ENCODE measurements at places on chromosomes 11 and 22.

DNA sequence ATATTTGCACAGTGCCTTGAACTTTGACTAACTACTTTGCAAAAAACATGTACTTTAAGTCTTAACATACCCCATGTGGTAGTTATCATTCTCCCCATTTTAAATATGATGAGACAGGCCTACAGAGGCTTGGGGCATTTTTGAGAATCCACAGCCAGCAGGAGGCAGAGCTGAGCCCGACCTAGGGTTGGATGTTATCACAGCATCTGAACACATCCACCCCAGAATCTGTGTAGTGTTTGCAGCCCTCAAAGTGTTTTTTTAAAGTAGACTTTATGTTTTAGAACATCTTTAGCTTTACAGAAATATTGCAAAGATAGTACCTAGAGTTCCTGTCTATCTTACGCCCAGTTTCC is 17.6 kb downstream of the OTOG start:
- no peak for DNase-seq

- no peak for DNase-seq
Observed at GRCh38 chr11:91972665-91973266, 251.9 kb upstream of the FAT3 start.

DNA sequence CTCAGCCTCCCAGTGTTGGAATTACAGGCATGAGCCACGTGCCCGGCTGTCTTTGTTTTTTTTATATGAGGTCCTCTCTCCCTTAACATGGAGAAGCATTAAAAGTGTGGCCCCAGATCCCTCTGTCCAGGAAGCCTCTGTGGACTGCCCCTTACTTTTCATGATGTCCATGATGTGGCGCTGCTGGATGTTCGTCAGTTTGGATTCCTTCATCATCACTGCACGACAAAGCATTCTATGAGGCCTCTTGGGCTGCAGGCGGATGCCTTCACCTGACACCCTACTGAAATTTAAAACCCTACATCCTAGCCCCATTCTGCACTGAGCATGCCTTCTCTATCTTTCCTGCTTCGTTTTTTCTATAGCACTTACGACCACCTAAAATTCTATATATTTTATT is 2.1 kb downstream of the C22orf23 start:
- DNase-seq: no peak

DNA sequence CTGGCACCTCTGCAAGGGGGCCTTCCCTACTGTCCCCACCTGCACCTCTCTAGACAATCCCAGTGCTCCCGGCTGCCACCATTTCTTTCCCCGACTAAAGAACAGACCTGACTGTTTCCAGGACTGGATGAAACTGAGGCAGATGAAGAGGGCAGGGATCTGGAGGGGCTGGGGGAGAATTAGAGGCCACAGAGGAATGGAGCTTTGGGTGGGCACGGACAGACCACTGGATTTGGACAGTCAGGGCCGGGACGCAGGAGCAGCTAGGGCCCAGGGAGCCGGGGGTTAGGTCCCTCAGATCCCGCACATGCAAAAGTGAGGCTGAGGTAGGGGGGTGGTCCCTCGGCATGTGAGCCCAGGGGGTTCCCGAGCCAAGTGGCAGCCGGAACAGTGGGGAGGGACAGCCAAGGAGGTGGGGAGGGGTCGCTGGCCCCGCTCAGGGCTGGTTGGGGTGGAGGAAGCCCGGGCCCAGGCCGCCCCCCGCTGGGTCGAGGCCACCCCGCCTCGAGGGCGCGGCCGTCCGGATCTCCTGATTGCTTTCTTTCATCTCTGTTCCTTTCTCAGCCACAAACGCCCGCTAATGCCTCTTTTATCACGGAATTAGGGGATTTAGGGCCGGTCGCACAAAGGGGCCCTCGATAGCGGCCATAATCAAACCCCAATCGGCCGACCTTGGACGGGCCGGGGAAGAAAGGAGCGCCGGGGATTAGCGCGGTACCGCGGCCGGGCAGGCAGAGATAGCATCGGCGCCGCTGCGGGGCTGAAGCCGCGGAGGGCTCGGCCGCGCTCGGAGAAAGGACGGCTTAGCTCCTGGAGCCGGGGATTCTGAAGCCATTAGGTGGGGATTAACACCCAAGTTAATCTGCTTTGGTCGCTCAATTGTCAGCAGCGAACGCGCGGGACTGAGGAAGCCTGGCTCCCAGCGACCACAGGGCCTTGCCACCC is 9.3 kb downstream of the SLC25A1 start:
- DNase-seq: no peak

GRCh38 chr11:127723714-127724113 is 723.1 kb upstream of the KIRREL3 start:
- no peak for DNase-seq

DNA sequence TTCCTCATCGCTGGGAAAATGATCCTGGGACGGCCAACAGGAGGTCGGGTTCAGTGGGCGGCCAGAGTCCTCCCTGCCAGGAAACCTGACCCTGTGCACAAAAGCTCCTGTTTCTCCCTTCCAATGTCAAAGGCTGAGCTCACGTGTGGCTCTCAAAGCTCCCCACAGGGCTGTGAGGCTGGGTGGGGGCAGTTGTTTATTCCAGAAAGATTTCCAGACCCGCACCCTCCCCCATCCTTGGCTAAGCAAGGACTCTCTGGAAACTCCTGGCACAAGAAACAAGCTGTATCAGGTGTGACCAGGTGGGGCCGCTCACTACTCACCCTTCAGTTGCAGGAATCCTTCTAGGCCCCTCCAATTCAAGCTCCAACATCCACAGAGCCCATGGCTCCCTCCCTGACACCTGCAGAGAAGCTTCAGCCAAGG is 131.9 kb downstream of the SHANK2 start:
- DNase-seq: peak; percentile 49

DNA sequence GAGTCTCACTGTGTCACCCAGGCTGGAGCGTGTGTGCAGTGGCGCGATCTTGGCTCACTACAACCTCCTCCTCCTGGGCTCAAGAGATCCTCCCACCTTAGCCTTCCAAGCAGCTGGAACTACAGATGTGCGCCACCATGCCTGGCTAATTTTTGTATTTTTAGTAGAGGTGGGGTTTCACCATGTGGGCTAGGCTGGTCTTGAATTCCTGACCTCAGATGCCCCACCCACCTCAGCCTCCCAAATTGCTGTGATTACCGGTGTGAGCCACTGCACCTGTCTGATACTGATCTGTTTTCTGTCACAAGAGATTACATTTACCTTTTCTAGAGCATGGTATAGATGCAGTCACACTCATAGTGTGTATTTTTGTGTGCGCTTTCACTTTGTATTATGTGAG is 11.6 kb downstream of the ATG13 start:
- no peak for DNase-seq

All from HTR-8/SVneo (cell line).